ENCODE measurements at places on chromosomes 1 and 21.

GRCh38 chr1:33182896-33183295 lies 1.1 kb upstream of the TRIM62 start:
- DNase-seq: no peak

DNA sequence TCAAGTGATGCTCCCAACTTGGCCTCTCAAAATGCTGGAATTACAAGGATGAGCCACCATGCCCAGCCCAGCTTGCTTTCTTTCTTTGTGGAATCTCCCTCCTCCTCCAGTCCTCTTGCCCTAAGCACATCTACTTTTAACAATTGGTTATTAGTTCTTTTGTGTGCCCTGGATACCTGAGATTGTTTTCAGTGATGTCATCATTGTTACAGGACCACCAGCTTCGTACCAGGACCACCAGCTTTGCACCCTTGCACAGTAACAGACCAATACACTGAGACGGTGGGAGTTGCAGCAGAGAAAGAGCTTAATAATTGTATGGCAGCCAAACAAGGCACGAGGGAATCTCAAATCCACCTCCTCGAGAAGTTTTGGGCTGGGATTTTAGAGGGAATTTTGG lies 71.3 kb downstream of the CNIH3 start:
- no peak for DNase-seq

- DNase-seq: no peak
Measured at GRCh38 chr1:33342041-33342723, 21.3 kb upstream of the A3GALT2 start.

- DNase-seq: no peak
Measured at GRCh38 chr1:184065559-184065958, 14.0 kb downstream of the TSEN15 start.

- DNase-seq: no peak
Measured at GRCh38 chr21:29896884-29897283, 42.9 kb downstream of the GRIK1 start.
